Activated CD8-positive, alpha-beta T cell treated with anti-CD3 and anti-CD28 coated beads for 36 hours (primary cell): ENCODE measurements at places on chromosomes 7 and 10. TPM values are rescaled to one million over a fixed set of nuclear protein-coding genes. Genes with fewer than 3 reads are reported as not detected.

PDAP1 gene
- 160 TPM for total RNA-seq

DNA sequence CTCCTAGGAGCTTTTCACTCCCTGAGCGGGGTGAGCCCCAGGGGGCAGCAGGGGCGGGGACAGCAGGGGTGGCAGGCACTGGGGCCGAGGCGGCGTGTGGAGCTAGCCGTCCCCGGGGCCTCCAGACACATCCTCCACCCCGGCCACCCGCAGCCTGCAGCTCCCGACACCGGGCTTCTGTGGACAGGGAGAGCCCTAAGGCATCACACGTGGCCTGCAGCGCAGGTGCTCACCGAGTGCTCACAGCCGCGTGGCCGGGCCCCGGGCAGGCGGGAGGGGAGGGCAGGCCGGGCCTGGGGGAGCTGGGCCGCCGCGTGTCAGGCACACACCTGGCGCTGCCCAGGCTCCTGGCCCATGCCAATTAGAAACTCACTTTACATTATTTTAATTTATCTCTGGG is 51.4 kb downstream of the MICALL2 start:
- no peaks in the 10 kb centered on the region for H3K36me3 ChIP-seq
- DNase-seq = no peak
- H3K4me1 ChIP-seq = peaks cover 5% of the 10 kb centered on the region
- no peak overlapping the region for H3K4me3 ChIP-seq

PRKG1 gene
- total RNA-seq = not detected

PRPS1L1 gene
- total RNA-seq = not detected

DNA sequence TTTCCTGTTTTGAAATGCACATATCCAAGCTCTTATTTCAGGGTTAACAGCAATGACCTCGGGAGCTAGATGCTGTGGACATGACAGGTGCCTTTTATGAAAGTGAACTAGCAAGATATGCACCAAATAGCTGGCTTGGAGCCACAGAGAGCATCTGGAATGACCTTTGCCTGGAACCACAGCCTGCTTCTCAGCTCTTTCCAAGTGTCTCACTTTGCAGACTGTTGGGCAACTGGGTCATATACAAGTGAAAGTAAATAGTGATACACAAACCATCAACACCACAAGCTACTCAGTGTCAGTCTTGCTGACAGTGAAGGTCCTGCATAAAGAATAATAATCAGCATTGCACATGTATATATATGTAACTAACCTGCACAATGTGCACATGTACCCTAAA is 183.5 kb downstream of the RNF133 start:
- no peaks in the 10 kb centered on the region for H3K36me3 ChIP-seq
- no peak overlapping the region for H3K4me3 ChIP-seq
- no peak overlapping the region for H3K27ac ChIP-seq
- no peak for DNase-seq
- H3K4me1 ChIP-seq = no peaks in the 10 kb centered on the region
- no peaks in the 10 kb centered on the region for H3K27me3 ChIP-seq

DNA sequence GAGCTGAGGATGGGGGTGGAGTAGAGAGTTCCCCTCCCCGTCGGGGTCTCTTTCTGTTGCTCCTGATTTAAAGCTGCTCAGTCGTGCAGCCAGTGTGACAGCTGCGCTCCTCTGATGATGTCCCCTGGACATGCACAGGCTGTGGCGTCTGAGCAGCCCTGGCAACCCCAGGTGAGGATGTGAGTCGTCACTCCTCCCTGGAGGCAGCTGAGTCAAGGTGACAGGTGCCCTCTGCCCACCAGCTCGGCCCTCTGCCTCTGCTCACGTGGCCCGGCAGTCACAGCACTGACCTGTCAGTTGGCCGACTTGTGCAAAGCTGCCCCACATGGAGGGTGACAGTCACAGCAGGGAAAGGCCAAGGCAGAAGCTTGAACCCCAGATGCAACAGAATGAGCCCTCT is 33.9 kb downstream of the ANXA8 start:
- H3K4me3 ChIP-seq = no peak overlapping the region
- peaks cover 18% of the 10 kb centered on the region for H3K4me1 ChIP-seq
- H3K36me3 ChIP-seq = peaks cover 3% of the 10 kb centered on the region
- H3K27me3 ChIP-seq = peaks cover 11% of the 10 kb centered on the region

DNA sequence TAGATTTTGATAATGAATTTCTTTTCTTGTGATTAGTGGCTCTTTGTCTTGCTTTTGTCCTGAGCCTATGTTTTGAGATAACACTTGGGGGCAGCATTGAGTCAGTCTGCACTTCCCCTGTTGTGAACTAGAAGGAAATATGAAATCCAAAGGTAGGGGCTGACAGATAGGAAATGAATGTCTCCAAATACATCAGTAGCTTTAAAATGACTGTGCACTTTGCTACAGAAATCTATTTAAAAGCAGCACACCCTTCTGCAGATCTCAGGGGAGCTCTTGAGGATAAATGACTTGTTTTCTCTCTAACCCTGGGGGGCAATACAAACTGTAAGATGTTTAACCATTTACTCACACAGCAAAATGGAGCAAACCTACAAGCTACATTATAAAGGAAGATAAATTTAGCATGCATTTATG is 176.0 kb upstream of the MYO3A start:
- H3K36me3 ChIP-seq = no peaks in the 10 kb centered on the region
- no peaks in the 10 kb centered on the region for H3K4me1 ChIP-seq
- H3K27me3 ChIP-seq = no peaks in the 10 kb centered on the region
- DNase-seq = peak; percentile 19

PON1 gene
- not detected for total RNA-seq

SERPINE1 gene
- 1.2 TPM for total RNA-seq
